ENCODE measurements at places on chromosomes 13 and 19.

- no peak for DNase-seq
These were observed 64.7 kb upstream of the OXGR1 start for GRCh38 chr13:97058926-97059325.

GRCh38 chr13:32278426-32278825, 36.7 kb downstream of the ZAR1L start:
- DNase-seq, result no peak

DNA sequence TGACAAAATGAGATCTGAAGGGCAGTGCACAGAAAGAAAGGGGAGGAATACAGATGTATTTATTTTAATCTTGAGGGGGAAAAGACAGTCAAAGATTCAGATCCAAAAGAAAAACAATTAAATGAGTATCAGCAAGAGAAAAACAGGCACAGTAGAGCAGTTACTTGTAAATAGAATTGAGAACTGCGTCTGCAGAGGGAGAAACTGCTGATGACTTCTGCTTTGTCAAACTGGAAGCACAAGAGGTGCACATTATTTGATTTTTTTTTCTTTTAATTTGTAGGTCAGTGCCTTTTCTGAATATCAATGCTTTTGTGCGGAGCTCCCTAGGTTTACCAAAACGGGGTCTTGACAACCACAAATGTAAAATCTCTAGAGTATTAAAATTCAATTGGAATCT, 37.3 kb downstream of the EFNB2 start:
- no peak for DNase-seq

- DNase-seq, result no peak
These were observed 71.2 kb downstream of the GNG7 start for GRCh38 chr19:2631213-2631821.

GRCh38 chr19:18849838-18850400, 18.2 kb downstream of the UPF1 start:
- DNase-seq, result no peak

DNA sequence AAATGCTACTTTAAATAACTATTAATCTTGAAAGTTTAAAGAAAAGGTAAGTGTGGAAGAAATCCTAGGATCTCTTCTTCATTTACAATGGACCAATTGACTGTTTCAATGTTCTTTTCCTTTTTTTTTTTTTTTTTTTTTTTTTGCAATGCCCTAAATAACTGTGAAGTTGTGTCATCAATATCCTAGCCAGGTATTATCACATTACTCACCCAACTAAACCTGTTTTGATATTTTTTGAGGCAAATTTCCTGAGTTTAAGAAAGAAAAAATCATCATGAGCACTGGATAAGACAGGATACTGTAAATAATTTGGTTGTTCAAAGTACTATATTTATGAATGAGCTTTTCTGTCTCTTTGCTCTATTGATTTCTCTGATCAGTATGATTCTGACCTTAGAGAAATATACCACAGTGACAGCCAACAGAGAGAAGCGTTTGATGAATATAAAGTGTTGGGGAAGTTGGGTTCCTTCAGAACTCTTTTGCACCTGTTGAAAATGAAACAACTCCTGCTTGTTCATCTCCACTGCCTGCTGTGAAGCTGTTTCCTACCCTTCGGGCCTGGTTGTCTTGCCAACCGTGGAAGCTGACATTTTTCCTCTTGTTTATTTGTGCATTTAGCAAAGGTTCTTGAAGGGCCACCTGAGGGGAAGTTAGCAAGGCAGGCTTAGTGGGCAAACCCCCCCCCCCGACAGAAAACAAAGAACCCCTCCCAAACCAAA, 1220.5 kb upstream of the SLC10A2 start:
- DNase-seq, result no peak

DNA sequence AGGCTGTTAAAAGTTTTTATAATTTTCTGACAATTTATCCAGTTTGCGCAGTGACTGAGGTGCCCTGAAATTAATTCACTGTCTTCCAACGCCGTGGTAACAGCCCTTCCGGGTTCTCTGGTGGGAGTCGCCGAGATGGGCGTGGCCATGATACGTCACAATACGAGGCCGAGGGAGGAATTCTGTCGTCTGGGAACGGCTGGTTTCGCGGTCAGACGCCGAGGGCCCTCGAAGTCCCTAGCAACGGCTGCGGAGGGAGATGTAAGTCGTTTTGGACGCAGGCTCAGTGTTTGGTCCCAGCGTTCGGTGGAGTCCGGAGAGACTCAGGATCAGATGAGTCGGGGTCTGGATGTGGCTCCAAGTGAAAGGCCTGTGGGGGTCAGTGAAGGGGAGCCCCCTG, 21.7 kb downstream of the ZNF613 start:
- no peak for DNase-seq

GRCh38 chr19:34375598-34375997, 10.6 kb downstream of the GPI start:
- DNase-seq, result no peak

DNA sequence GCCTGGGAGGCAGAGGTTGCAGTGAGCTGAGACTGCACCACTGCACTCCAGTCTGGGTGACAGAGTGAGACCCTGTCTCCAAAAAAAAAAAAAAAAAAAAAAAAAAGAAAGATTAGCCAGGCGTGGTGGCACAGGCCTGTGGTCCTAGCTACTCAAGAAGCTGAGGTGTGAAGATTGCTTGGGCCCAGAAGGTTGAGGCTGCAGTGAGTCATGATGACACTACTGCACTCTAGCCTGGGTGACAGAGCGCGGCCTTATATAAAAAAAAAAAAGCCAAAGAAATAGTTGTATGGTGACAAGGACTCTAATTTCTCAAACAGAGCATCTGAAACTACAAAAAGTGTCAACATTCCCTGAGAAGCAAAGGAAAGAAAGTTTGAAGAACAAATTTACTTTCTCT, 3.4 kb downstream of the PBX4 start:
- no peak for DNase-seq

DNA sequence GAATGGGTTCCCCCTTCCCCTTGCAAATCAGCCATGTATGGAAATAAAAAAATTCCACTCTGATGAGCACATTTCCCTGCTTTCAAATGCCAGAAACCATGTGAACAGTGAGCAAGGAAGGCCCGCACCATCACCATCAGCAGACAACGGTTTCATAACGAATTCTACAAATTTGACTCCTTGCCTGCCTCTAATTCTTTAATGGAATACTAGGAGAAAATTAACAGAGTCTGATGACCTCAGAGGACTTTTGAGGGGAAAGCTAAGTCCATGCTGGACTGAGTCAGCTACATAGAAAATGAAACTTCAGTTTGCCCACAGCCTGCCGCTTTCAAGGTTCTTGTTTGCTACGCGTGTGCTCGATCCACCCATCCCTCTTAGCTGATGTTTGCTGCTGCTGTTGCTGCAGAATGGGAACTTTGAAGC, 46.7 kb upstream of the KL start:
- DNase-seq, result no peak

DNA sequence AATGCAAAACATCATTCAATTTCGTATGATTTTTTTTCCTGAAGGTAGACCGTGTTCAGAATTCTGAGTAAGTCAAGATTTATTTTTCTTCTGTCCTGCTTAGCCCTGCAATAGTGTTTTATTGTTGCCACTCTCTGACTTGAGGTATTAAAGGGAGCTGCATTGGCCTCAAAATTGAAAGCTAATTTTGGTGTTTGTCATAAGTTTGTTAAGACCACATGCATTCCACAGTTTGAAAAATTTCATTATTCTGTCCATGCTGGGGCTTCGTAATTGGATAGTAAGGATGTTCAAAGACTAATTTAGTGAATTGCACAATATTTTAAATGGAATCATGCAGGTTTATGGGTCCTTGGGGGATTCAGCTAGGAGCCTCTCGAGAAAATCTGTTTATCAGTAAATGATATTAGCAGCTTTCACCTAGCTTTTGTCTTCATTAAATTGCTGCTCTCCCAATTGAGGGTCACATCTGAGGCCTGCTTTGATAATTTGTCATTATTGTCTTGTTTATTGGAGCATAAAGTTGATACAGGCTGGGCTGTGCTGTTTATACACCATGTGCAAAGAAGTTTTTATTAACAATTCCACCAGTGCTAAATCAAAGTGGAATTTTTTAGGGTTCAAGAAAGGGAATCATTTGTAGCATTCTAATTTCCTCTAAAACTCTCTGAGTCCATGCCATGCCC, 339.8 kb upstream of the OBI1 start:
- no peak for DNase-seq

GRCh38 chr13:20684546-20684945, 19.0 kb upstream of the IL17D start:
- DNase-seq, result no peak

Measured in GOT3 (cell line).